ENCODE measurements at places on chromosomes 6 and 20.

- DNase-seq, result no peak
Measured at GRCh38 chr6:130240232-130240631, 17.5 kb upstream of the SAMD3 start.

DNA sequence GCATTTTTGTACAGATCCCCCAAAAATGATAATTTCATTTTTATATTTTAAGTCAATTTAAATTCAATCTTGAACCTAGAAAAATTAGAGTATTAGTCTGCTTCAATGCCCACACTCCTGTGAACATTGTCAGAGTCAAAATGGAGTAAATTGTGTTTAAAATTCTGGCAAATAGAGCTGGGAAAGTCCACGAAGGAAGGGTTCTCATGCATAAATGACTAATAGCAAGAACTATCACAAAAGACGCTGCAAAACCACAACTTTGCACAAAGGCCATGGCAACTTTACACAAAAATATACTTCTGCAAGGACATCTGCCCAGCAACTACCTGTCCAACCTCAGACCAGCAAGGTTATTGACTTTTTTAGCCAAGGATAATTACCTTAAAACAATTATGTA is 203.2 kb upstream of the SMLR1 start:
- DNase-seq, result no peak

- DNase-seq, result no peak
Measured at GRCh38 chr6:100463630-100464161, 1.0 kb downstream of the SIM1 start.

GRCh38 chr20:16821211-16822089 is 73.3 kb downstream of the OTOR start:
- no peak for DNase-seq

DNA sequence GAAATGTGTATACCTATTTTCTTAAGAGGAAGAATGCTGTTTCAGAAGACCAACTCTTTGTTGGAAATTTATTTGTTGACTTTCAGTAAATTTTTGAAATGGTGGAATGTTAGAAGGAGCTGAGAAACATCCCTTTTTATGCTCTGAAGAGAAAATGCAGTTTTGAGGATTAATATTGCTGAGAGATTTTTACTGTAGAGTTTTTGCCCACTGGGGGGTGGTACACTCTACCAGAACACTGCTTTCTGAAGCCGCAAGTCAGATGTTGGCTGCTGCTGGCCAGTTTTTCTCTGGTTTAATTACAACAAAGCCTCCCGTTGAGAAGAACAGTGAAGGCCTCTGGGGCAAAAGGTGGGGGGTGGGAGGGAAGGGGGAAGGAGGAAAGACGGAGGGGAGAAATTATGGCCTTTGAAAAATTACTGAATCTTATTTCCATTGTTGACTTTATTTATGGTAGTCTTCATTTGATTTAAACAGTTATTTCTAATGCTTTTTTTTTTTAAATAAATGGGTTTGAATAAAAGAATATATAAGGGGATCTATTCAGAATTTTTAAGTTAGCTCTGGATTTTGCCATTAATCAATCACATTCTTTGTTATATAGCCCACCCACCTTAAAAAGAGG is 3.0 kb downstream of the FLRT3 start:
- DNase-seq, result no peak

DNA sequence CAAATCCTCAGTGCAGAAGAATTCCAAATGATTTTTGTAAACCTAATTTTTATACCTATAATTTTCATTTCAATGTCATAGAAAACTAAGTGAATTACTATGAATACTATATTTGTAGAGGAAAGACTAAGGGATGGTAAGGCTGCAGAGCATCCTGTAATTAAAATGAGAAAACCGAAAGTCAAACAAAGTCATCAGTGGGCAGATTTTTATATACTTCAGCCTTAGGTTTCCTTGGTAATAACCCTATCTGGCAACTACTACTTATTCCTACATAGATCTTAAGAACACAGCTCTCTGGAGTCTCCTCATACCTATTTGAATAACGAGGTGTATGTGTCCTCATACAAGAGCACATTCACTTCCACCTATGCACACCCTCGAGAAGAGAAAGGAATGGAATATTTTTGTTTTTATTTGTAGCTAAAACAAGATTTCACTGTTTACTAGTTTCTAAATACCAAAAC is 117.9 kb upstream of the SGK1 start:
- DNase-seq, result no peak

GRCh38 chr20:55449091-55449490 is 556.2 kb downstream of the CBLN4 start:
- DNase-seq, result no peak

DNA sequence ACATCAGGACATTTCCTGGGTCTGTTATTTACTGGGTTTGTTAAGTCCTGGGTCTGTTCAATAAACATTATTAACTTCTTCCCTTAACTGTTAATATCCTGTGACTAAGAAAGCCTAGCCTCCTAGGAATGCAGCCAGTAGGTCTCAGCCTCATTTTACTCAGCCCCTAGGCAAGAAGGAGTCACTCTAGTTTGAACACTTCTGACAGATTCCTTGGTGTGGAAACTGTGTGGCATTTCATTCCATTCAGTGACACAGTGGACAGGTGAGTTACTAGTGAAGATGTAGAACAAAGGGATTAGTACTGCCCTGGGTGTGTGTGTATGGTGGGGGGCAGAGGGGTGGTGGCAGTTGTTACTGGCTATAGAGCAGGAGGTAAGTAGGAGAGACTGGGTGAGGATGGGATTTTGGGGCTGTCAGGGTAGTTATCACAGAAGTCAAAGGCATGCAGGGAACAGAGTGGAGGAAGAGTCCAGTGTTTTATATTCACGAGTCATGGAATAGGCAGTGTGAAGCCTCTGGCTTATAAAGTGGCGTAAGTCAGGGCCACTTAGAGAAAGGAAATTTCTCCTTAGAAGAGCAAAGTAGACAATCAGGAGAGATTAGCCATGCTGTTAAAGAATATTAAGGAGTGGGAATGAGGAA is 28.4 kb downstream of the RNF182 start:
- DNase-seq, result no peak

- DNase-seq, result no peak
Measured at GRCh38 chr6:3232017-3232945, 4.8 kb upstream of the TUBB2B start.

- DNase-seq, result no peak
Measured at GRCh38 chr20:33337119-33337518, 54.1 kb downstream of the BPIFB1 start.

DNA sequence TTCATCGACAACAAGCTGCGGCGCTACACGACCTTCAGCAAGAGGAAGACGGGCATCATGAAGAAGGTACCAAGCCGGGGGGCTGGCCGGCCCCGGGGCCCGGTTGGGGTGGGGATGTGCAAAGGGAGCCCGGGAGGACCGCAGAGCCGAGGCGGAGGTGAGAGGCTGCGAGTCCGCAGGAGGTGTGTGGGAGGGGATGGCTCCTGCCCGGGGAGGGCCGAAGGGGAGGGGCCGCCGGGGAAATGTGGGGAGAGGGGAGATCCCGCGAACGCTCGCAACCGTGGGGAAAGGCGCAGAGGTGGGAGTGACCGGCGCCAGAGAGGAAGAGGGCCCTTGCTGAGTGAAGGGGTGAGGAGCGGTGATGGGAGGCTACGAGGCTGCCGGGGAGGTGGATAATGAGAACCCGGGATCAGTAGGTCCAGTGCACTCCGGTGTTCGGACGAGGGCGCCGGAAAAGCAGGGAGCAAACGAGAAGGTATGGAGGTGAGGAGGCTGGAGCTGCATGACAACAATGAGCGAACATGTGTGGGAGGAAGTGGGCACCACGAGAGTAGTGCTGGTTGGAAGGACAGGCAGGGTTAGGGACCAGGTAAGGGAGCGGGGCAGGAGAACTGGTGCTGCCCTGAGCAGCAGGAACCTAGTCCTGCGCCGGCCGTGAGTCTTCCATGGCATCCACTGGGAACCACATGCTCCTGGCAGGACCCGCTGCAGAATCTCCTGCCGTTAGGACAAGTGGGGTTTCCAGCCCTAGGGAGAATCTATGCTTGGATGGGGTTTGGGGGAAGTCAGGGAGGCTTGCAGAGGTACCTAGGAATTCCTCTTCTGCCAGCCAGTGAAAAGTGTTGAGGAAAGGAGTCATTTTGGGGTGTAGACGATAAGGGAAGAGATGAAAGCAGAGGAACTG is 1.3 kb downstream of the SRF start:
- DNase-seq, result peak; percentile 94

GRCh38 chr6:10531503-10531902 is 10.4 kb downstream of the GCNT2 start:
- DNase-seq, result no peak

GRCh38 chr20:57679113-57679512 is 30.7 kb downstream of the PMEPA1 start:
- no peak for DNase-seq

DNA sequence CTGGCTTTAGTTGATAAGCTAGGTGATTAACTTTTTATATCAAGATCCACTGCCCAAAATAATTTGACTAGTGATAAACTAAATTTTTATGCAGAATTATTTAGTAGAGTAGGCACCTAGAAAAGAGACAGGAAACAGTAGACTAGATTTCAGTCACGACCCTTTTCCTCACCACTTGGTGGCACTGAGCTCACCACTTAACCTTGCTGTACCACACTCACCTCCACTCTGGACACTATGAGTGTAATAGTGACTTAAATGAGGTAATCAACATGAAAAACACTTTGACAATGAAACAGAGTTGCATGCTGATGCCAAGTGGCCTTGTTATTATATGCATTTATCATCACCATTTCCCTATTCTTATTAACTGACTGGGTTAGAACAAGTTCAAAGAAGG is 730.4 kb downstream of the KIF16B start:
- no peak for DNase-seq

GRCh38 chr20:57398901-57399535 is 7.8 kb downstream of the RBM38 start:
- peak; percentile 69 for DNase-seq

GRCh38 chr6:130324657-130325056 is 41.2 kb upstream of the TMEM200A start:
- no peak for DNase-seq

DNA sequence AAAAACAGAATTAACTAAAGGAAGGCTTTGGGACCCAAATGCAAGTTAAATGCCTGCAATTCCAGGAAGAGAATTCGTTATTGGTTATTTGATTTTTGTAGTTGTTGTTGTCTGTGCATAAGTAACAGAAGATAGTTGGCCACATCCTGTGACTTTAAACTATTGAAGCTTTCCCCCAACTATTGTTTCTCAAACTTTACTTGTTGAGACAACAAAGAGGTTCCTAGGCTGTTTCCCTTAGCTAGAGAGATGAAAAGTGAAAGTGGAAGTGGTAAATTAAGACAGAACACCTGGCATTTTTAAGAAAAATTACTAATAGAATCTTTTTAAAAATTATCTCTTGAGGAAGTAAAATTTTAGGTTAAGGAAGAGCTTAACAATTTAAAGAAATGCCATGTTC is 525.2 kb downstream of the PKHD1 start:
- DNase-seq, result no peak

DNA sequence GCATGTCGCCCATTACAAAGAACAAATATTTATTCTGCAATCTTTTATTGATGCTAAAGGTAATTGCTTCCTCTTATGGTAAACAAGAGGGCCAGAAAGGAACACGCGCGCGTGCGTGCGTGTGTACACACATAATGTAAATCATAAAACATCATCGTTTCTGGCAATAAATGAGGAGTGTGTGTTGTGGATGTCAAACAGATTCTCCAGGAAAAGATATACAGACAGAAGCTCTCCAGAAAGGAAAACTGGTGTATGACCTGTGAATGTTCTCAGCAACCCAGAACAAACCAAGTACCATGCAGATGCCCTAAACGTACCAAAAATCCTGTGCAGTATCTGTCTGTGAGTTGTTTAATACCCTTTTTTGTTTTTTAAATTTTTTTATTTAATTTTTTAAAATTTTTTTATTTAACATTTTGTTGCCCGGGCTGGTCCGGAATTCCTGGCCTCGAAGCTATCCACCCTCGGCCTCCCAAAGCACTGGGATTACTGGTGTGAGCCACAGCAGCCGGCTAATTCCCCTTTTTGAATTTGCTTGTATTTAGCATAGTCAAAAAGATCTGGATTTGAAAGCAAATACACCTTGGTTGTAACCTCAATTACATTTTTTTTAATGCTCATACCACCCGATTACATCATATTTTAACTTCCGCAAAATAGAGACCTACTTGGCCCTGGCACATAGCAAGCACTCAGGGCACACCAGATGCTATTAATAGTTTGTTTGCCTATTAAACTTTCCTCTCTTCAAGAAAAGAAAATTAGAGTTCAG is 909 bp upstream of the NUDT3 start:
- DNase-seq, result no peak

DNA sequence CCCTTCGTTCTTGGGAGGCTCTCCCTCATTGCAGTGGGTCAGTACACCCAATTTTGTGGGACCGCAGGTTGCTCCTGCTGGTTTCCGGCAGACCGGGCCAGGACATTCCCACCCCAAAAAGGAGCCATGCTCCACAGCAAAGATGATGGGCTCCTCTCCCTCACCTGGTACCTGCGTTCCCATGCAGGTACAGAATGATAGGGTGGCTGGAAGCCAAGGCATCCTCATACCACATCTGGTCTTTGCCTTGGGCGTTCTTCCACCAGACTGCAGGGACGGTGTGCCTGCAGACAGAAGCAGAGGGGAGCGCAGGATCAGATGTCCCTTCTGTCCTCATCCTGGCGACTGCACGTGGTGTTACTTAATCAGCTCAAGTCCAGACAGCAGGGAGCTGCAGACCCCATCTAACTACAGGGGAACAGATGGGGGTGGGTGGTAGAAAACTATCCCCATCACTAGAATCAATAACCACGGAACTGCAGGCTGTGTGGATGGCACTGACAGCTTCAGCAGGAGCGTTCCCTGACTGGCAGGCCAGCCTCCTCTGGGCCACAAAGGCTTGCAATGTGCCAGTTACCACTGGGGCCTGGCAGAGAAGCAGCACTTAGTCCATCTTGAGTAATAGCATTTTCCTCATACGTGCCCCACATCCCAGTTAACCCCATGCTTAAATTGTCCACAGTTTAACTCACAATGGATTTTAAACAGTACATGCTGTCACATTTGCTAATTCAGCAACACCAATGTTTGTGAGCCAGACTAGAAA is 70.4 kb downstream of the ABHD12 start:
- no peak for DNase-seq

DNA sequence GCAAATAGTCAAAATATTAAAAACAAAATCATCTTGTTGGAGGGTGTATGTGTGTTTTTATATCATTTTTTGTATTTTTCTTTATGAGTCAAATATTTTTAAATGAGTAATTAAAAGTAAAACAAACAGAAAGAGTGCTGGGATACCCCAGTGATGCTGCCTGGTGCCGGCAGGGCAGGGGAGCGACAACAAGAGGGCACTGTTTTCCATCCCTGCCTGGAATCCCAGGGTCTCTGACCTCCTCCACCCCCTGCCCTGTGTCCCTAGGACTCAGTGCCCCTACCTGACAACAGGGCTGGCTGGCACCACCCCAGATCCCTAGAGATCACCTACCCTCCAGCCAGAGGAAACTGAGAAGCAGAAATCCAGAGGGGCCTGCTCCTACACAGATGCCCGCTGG is 41.9 kb upstream of the HMGA1 start:
- DNase-seq, result no peak

- no peak for DNase-seq
Measured at GRCh38 chr6:47733879-47734558, 35.6 kb downstream of the ADGRF4 start.

- no peak for DNase-seq
Measured at GRCh38 chr6:100288311-100288710, 176.4 kb downstream of the SIM1 start.
